ENCODE measurements at places on chromosomes 2 and 18.

GRCh38 chr2:127672341-127673224 lies 2.7 kb downstream of the LIMS2 start:
- DNase-seq = no peak

DNA sequence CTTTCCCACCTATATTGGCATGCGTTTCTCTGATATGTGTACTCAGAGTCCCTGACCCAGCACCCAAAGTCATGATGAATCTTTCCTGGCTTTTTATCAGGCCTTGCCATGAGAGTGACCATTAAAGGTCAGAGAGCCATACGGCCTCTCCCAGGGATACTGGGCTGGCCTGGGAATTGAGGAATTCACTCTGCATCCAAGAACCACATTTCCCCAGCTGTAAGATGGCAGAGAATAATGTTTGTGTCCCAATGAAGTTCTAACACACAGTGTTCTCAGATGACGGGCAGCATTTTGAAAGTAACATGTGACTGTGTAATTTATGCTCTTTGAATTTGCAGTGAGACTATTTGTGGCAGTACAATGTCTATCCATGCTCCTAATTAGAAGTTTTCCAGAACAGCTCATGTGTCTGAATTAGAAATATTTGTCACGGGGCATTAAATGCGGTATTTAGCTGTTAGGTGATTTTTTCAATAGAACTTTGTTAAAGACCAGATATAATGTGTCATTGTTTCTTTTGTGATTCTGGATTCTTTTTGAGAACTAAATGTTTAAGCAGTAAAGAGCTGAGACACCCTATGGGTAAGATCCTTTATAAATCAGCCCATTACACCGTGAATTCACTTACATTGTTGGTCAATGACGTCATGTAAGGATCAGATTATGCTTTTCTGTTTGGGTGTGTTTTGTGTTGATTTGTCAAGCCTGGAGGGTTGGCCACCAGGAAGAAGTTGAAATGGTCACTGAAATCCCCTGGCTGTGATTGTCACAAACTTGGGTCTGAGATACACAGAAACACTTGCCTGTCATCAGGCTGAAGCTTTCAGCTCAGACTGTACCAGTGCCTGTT lies 7.3 kb upstream of the SLC3A1 start:
- DNase-seq = no peak

- DNase-seq = no peak
These were observed 37.4 kb downstream of the MRPL44 start for GRCh38 chr2:223994562-223995162.

- DNase-seq = no peak
These were observed 429.8 kb upstream of the CDH2 start for GRCh38 chr18:28606686-28607085.

DNA sequence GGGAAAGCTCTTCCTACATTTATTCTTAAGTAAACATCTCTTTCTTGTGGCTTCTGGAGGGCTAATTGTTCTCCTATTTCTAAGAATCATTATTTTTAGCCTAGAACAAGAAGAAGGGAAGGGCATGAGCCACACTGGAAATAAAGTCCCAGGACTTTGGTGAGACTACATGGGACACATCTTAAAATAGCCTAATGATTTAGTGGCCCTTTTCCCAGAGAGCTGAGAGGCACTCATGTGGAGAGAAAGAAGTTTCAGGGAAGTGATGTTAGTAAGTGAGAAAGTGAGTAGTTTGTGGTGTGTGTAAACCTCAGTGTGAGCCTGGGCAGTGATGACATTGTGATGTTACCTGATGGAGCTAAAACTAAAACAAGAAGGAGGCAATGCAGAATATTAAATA lies 14.6 kb downstream of the ITGA4 start:
- no peak for DNase-seq

GRCh38 chr18:23971666-23972230 lies 42.8 kb upstream of the TTC39C start:
- no peak for DNase-seq

Data from type B pancreatic cell (in vitro differentiated cells).